ENCODE measurements at places on chromosomes 13 and 19.

- no peak for DNase-seq
These were observed 134.0 kb downstream of the COG6 start for GRCh38 chr13:39789451-39789850.

- no peak for DNase-seq
These were observed 49.6 kb upstream of the RAP2A start for GRCh38 chr13:97384371-97384770.

- no peak for DNase-seq
These were observed 172.5 kb upstream of the SLITRK5 start for GRCh38 chr13:87498681-87499080.

DNA sequence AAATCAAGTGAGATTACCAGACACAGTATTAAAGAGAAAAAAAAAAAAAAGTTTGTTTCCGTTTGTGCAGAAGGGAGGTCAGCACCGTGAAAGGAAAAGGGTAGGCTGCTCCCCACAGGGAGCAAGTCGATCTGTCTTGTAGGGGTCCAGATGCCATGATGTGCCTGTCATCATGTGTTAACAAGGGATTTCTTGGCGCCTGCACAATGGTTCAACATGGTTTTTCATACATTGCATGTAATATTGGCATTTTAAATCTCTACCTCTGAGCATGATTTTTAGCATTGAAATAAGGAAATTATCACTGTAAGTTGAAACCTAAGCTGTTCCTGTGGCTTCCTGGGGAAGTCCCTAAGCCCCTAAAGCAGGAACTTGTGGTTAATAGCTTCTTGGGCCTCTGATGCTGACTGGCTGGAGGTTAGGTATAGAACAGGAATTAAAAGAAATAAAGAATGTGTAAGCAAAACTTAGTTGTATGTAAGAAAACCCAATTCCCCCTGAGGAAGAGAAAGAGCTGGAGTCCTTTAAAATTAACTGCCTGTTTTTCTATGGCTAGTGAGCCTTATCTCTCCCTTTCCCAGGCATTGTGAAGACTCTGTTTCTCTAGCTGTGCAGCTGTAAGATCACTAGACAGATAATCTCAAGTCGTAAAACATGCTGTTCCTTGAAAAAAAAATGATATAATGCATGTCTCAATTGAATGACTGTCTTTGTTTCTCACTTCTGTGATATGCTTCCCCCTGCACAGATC, 7.4 kb upstream of the FCGBP start:
- no peak for DNase-seq

- DNase-seq, result no peak
These were observed 752.8 kb downstream of the LIG4 start for GRCh38 chr13:107462501-107462900.

GRCh38 chr13:19645000-19645399, 11.5 kb downstream of the MPHOSPH8 start:
- DNase-seq, result no peak

- no peak for DNase-seq
These were observed at the start of gene TMEM145 for GRCh38 chr19:42313096-42313839. TMEM145 (plus strand) TSS chr19:42313309; CDS start chr19:42313377, 68 bp downstream.

GRCh38 chr19:53554804-53555203, 16.9 kb downstream of the ZNF331 start:
- no peak for DNase-seq

GRCh38 chr13:27022571-27023311, 148.9 kb downstream of the USP12 start:
- DNase-seq, result no peak

GRCh38 chr19:55597501-55597921, 1.8 kb downstream of the FIZ1 start:
- DNase-seq, result no peak

GRCh38 chr19:52542984-52543664, 15.7 kb downstream of the ZNF808 start:
- no peak for DNase-seq

GRCh38 chr19:16417660-16418596, 53.8 kb downstream of the EPS15L1 start:
- peak; percentile 79 for DNase-seq

- peak; percentile 83 for DNase-seq
These were observed 16.6 kb downstream of the DDX39A start for GRCh38 chr19:14402332-14403144.

DNA sequence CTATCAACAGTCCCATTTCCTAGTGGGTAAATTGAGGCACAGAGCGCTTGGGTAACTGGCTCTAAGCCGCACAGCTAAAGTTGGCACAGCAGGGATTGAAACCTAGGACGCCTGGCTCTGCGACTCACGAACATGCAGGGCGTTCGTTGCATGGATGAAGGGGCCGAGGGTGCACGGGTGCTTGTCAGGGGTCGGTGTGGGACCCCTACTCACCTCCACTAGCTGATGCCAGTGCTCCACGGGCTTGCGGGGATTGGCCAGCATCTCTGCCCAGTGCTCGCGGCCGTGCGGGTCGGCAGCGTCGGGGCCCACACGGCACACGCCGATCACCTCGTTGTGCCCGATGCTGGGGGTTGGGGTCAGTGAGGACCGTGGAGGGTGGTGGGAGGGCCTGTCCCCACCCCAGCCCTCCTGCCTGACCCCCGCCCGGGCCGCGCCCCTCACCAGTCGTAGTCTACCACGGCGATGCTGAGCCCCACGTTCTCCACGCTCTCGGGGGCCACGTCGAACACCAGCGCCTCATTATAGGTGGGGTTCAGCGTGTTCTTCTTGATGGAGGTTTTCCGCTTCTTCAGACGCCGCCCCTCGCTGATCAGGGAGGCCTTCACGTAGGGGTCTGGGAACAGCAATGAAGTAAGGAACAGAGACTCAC, 14.6 kb downstream of the SYT3 start:
- DNase-seq, result no peak

DNA sequence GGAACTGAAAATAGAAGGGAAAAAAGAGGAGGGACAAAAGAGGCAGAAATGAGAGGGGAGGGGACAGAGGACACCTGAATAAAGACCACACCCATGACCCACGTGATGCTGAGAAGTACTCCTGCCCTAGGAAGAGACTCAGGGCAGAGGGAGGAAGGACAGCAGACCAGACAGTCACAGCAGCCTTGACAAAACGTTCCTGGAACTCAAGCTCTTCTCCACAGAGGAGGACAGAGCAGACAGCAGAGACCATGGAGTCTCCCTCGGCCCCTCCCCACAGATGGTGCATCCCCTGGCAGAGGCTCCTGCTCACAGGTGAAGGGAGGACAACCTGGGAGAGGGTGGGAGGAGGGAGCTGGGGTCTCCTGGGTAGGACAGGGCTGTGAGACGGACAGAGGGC, at the start of gene CEACAM5:
TSS of gene CEACAM5 (plus strand) at position 146 of the 400 bp plus-strand sequence. CDS start at position 252, 106 bp downstream.
- DNase-seq, result no peak

GRCh38 chr19:57903618-57904184, 12.7 kb downstream of the ZNF417 start:
- no peak for DNase-seq

GRCh38 chr13:40241125-40241798, 425.2 kb downstream of the FOXO1 start:
- DNase-seq, result no peak

DNA sequence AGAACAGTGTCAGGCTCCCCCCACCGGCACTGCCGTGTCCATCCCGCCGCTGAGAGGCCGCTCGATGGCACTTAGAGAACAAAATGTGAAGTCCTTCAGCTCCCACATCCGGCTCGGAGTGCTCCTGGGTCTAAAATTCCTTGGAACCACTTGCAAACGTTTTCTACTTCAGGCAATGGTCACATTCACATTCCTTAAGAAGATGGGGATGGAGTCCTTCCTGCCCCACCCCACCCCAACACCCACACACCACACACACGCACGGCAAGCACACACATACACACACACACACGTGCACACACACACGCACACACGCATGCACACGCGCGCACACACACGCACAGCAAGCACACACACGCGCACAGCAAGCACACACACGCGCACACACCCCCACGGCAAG, 83.4 kb downstream of the SOX1 start:
- no peak for DNase-seq

- DNase-seq, result no peak
These were observed 75.3 kb upstream of the POMP start for GRCh38 chr13:28583651-28584091.

DNA sequence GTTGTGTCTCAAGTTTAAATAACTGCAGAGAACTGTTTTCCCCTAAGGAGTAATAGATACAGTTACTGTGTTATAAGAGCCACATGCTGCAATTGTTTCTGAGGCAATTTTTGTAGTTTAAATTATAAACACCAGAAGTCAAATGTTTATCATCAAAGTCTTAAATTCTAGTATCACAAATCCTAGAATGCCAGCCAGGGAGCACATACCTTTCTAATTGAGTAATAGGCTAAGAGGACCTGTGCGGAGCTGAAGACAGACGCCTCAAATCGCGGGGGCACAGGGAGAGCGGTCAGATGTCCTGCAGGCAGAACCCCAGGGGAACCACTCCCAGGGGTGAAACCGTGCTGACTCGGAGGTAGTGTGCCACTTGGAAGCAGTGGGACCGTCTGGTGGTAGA, 65.2 kb upstream of the TNFRSF19 start:
- no peak for DNase-seq

GRCh38 chr13:97477844-97478243, 43.9 kb downstream of the RAP2A start:
- DNase-seq, result no peak

DNA sequence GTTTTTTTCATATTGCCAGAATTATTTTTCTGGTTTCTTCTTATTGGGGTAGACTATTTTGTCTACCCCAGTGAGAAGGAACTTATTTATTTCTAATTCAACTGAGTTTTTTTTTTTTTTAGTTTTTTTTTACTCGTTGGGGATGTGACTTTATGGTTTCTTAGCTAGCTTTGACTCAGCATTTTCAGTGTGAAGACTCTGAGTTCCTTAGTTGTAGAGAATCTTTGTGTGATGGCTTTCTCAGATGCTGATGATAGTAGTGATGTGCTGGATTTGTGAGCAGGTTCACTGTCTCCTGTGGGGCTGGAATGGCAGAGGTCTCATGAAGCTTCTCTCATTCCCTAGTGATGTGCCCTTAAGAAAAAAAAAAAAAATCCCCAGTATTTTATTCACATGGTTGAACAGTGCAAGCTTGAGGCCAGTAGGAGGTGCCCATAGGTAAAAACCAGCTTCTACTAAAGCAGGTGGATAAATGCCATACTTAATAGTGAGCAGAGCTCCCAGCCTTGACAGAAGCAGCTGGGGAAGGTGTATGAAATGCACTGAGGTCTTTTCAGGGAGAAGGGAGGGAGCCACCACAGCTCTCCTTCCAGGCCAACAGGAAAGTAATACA, 106.2 kb upstream of the KLF5 start:
- DNase-seq, result no peak

- no peak for DNase-seq
These were observed 46.4 kb upstream of the ZNF536 start for GRCh38 chr19:30325676-30326392.

- peak; percentile 74 for DNase-seq
These were observed 740 bp downstream of the WDFY2 start for GRCh38 chr13:51584731-51585672.

DNA sequence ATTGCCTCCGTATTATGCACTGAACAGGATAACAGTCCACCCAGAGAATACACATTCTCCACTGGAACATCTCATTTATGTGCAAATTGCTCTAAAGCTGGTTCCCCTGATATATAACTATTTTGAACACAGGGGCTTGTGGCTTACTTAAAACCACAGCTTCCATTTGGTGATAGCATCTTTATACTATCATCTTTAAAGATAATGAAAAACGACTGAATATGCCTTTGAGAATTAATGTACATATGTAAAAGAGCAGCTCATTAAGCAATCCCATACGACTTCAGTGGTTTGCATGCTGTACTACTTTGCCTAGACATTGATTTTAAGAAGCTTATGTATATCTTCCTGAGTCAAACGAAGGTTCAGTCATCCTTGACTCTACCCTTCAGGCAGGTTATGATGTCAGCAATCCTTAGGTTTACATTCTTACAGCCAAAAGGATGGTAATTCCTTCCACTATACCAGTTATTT, 40.8 kb downstream of the BRD4 start:
- no peak for DNase-seq

DNA sequence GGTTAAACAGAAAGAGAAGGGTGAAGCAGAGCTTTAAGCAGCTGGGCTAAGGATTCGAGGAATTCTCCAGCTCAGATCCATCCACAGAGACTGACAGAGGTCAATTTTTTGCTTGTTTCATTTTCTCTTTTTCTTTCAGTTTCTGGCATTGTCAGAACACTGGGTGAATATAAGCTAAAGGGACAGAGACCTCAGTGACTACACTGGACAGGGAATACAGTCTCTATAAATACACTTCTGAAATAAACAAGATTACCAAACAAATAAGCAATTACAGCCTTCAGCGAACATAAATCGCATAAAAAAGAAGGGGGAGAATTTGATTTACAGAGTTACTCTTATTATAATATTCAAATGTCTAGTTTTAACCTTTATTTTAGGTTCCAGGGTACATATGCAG, 3.7 kb upstream of the ZNF441 start:
- DNase-seq, result no peak

DNA sequence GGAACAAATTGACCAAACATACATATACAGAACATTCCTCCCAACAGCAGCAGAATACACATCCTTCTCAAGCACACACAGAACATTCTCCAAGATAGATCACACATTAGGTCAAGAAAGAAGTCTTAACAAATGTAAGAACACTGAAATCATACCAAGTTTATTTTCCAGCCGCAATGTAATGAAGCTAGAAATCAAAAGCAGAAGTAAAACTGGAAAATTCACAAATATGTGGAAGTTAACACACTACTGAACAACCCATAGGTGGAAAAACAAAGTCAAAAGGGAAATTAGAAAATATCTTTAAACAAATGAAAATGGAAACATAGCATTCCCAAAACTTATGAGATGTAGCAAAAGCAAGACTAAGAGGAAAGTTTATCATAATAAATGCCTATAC, 692.6 kb downstream of the DIAPH3 start:
- DNase-seq, result no peak

DNA sequence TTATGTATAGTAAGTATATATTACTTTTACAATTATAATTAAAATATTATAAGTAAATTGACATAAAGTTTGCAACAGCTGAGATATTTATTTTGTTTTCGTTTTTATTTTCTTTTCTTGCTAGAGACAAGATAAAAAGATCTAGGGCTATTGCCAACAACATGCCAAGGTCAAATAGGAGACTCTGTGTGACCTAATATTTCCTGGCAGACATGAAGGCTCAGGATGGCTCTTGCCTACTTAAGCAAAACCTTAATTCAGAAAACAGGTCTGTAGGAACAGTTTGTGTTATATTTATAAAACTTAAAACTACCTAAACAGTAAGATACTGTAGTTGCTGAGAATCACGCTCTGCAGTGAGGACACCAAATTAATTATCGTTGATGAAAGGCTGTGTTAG, 145.2 kb downstream of the RFC3 start:
- no peak for DNase-seq

GRCh38 chr19:525857-526419, 5.6 kb upstream of the CDC34 start:
- no peak for DNase-seq
